Calu3 (cell line): ENCODE measurements at places on chromosomes 7 and 10. TPM values are rescaled to one million over a fixed set of nuclear protein-coding genes. Genes with fewer than 3 reads are reported as not detected.

Gene PON3
- total RNA-seq = 5.3 and 6.5 TPM in 2 replicates

DNA sequence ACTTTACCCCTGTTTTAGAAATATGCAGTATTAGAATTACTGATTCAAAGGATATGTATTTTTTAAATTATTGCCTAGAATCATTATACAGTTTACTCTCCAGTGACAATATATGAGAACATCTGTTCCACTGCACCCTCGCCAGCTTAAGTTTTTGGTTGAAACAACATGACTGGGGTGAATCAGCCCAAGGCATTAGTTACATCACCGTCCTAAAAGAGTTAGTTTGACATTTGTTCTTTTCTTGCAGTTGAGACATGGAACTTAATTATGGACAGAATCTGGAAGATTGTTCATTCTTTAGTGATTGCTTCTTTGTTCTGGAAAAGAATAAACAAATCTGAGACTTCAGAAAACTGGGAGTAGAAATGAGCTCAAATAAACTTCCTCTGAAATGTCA, 167.3 kb upstream of the DKK1 start:
- no peak for DNase-seq

DNA sequence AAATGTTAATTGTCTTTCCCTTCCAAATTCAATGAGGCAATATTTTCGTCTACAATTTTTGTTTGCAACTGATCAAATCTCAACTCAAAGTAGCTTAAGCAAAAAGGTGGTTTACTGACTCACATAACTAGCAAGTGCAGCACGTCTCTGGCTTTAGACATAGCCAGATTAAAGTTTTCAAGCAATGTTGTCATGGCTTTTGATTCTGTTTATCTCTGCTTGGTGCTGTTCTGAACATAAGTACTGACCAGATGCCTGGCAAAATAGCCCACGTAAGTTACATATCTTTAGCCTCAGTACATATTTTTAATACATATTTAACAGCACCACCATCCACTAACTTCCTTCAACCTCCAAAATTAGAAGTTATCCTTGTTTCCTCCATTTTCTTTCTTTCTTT, 877.9 kb downstream of the KCNMA1 start:
- DNase-seq = no peak

DNA sequence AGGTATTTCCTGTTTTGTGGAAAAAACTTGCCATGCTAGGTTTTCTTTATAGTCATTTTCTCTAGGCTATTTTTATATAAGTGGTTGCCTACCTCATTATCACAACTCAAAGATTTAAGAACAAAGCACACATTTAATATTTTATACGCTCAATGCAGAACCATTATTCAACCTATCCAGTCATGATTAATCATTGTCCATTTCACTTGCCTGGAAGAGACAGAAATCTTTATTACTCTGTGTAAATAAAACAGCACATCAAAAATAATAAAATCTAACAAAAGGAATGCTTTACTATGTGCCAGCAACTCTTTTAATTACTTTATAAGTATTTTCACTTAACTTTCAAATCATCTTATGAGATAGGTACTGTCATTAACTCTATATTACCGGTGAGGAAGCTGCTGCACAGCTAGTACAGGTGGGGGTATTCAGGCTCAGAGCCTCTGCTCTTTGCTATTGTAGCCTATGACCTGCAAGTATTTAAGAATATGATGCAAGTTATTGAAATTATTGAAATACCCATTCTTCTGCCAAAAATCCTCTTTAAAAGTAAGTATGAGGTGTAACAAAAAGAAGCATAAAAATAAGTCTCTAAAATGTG, 16.4 kb upstream of the TAS2R16 start:
- no peak for DNase-seq

DNA sequence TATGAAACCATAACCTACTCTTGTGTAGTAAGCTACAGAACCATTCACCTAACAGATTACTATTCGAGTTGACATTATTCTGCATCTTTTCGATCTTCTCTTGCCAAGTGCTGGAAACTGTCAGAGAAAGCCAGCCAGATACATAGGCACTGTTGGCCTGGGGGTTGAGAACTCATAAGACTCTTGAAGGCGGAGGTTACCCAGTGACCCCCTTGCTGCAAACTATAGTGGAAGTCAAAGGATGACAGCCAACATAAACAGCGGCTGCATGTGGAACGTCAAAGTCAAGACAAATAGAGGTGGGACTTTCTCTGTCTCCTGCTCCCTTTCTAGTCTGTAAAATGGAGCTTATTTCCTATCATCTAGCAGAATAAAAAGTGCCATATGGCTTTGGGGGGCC, 394.2 kb downstream of the LRMDA start:
- DNase-seq = no peak

DNA sequence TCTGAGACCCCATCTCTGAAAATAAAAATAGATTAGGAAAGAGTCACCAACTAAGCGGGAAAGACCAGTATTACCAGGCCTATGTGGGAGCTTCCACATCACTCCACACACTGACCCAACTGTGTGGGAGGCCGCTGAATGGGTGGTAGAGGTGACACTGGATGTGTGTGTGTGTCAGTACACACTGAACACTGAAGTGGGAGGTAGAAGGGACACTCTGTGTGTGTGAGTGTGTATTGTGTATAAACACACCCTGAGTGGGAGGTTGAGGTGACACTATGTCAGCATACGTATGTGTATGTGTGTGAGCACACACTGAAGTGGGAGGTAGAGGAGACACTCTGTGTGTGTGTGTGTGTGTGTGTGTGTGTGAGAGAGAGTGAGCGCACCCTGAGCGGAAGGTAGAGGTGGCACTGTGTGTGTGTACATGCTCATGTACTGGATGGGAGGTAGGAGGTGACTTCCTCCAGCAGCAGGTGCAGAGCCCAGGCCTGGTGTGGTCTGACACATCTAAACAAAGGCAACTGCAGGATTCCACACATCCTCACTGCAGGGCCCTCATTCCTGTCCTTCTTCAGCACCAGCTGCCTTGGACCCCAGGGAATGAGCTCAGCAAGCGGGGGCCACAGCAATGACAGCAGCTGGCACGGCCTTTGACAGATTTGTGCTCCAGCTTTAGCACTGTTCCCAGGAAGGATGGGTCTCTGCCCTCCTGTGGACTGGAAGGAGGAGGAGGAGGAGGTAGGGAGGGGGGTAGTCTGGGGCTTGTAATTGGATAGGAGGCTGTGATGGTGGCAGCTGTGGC, 26.5 kb upstream of the RBM20 start:
- no peak for DNase-seq

GRCh38 chr10:20778008-20778757, 118.9 kb downstream of the NEBL start:
- DNase-seq = no peak

- peak; percentile 52 for DNase-seq
These were observed 78.6 kb upstream of the ARMC3 start for GRCh38 chr10:22849077-22849805.

DNA sequence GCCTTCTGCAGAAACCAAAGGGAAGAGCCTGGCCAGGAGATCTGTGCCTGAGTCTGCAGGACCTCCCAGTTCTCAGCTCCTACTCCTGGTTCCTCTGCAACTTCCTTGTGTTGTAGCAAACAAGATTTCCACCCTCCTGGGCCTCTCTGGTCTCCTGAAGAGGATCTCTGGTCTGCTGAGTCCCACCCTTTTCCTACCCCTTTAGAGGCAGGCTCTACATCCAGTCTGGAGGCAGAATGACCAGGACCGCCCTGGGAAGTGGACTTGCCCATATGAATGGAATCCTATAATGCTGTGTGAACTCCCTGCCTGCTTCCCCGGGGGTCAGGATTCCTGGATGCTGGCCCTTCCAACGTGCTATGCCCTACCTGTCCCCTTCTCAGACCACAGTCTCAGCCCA, 3.2 kb downstream of the DENND2A start:
- no peak for DNase-seq
